Activated B cell treated with CpG ODN at 0.5 μM for 24 hours (primary cell): ENCODE measurements at places on chromosomes 13 and 19.

- DNase-seq = no peak
Observed at GRCh38 chr19:1240925-1241324, 626 bp upstream of the ATP5F1D start.

DNA sequence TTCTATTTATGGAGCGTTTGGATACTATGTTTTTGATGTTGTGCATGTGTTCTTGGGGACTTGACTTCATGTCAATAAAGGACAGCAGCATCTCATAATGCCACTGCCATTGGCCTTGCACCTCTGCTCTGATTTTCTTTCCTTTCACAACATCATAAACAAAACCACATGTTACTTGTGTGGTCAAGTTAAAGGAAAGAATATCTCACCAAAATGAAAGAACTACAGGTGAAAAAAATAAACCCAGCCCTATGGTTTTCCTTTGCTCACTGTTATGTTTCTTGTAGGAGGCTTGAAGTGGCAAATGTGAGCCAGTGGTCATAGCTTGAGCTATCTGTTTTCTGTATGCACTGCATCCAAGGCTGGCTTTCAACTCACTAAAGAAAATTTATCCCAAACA lies 240.4 kb downstream of the KCNRG start:
- no peak for DNase-seq

GRCh38 chr19:15850385-15850784 lies 34.9 kb upstream of the OR10H1 start:
- DNase-seq = no peak

DNA sequence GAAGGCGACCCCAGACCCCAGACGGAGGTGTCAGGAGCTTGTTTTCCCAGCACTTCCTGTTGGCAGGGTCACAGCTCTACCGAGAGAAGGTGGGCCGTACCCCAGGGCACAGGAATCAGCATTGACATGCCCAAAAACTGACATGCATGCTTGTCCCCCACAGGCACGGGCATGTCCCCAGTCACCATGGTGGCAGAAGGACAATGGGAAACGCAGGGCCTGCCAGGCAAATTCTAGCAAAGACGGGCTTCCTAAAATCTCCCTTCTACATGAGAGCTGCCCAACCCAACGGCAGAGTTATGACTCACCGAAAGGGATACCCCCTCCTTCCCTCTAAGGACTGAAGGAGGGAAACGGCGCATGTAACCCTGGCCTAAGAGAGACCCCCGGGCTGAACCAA lies 18.5 kb downstream of the TSHZ3 start:
- DNase-seq = no peak

GRCh38 chr19:269241-269640 lies 22.0 kb downstream of the PLPP2 start:
- no peak for DNase-seq

GRCh38 chr19:41734585-41734984 lies 20.7 kb upstream of the CEACAM6 start:
- DNase-seq = no peak

GRCh38 chr19:4037301-4037949 lies 29.3 kb downstream of the ZBTB7A start:
- no peak for DNase-seq
